ENCODE measurements at places on chromosomes 7 and 10.

DNA sequence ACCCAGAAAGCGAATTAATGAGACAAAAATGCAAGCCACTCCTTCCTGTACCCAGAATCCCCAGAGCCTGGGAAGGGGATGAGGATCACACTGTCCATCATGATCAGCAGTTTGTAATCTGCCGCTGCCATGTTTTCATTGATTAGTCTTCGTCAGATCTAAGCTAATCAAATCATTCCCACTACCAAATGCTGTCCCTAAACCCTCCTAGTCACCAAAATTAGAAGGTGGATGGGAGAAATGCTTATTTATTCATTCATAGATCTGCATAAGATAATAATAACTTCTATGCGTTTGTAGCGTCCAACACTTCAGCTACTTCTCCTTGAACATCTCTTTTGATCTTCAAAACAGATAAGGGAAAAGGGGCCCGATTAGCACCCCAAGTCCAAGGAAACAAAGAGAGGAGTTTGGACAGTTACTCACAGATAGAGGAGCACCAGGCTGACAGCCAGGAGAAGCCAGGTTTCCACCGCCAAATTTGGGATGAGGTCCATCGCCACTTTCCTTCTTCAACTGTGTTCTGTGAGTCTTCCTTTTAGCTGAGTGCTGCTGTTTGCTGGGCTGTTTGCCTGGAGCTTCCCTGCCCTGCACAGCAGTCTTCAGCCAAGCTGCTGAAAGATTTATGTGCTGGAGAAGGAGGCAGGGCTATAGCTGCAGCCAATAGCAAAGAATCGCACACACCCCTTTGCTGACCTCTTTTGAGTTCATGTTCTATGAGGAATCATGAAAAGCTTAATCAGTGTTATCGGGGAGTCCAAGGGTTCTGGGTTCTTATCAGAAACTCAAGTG lies at the start of gene CYP3A5:
TSS of gene CYP3A5 (minus strand) at position 597 of the 792 bp plus-strand sequence. CDS start at position 497, 100 bp downstream.
- DNase-seq: peak; percentile 0

- DNase-seq: no peak
Observed at GRCh38 chr10:68110027-68110426, 739 bp downstream of the MYPN start.

- DNase-seq: no peak
Observed at GRCh38 chr10:42980553-42981357, 96.1 kb upstream of the RET start.

GRCh38 chr7:139304517-139304916 lies 36.6 kb upstream of the FMC1 start:
- no peak for DNase-seq

- no peak for DNase-seq
Observed at GRCh38 chr7:129021656-129022055, 33.3 kb downstream of the TNPO3 start.

DNA sequence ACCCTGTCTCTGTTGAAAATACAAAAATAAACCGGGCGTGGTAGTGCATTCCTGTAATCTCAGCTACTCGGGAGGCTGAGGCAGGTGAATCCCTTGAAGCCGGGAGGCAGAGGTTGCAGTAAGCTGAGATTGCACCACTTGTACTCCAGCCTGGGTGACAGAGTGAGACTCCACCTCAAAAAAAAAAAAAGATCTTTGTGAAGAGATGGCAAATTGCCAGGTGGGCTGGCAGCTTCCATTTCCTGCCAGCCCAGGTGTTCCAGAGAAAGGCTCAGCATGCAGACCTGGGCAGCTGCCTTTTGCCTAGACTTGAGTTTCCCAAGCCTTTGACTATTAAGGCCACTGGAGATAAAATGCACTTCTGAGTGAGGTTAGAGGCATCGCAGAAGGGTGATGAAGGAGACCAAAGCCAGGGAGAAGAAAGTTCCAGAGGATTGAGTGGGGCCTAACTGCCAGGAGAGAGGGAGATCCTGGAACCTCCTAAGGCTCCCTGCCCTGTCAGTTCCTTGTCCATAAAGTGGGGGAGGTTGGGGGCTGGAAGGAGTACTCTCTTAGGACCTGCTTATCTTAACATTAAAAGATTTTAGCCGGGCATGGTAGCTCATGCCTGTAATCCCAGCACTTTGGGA lies 10.0 kb upstream of the DDIT4 start:
- DNase-seq: peak; percentile 43

DNA sequence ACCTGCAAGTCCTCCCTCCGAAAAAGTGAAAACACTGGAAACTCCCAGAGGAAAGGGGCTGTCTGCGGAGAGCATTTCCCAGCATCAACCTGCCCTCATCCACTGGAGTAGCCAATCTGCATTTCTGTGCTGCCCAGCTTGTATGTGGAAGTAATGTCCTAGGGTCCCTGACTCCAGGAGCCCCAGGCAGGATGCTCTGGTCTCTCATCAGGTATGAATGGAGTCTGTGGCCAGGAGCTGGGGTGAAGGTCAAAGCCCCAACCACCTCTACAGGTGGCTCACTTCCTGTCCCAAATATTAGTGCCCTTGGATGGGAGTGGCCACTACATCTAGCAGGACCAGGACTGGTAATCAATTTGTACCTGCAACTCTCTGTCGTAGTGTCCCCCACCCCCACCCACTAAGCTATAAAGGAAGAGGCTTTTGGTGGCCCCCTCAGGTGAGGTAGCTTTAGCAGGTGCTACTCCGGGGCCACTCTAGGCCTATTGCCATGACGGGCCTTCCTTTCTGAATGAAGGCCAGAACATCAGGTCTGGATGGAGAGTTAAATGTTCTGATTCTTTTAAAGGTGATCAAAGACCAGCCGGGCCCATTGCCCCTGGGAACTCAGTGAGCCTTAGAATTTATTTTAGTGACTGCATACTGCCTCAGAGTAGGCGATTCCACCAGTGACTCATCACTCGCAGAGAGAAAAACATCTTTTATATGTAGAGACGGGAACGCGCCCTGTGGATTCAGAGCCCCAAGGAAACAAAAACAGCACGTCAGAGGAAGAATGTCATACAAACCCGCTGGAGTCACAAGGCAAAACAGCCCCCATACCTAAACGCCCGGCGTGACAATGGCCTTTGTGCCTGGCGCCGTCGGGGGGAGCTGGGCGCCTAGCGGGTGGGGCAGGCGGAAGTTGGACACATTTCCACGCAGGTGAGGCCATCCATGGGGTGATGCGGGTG lies 13.0 kb downstream of the EN2 start:
- DNase-seq: no peak

DNA sequence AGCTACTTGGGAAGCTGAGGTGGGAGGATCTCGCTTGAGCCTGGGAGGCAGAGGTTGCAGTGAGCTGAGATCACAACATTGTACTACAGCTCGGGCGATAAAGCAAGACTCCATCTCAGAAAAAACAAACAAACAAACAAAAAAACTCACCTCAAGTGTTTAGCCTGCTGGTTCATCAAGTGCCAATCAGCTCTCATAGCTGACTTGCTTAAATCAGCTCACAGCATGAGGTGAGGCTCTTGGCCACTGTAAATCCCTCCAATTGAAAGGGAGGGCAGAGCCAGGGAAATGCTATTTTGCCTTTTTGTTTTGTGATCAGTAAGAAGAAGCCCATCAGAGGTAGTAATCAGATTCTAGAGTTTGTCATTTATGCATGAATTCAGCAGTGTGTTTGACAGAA lies 112.3 kb downstream of the RAB11FIP2 start:
- DNase-seq: no peak

- no peak for DNase-seq
Observed at GRCh38 chr10:69051710-69052487, 36.0 kb upstream of the SRGN start.

DNA sequence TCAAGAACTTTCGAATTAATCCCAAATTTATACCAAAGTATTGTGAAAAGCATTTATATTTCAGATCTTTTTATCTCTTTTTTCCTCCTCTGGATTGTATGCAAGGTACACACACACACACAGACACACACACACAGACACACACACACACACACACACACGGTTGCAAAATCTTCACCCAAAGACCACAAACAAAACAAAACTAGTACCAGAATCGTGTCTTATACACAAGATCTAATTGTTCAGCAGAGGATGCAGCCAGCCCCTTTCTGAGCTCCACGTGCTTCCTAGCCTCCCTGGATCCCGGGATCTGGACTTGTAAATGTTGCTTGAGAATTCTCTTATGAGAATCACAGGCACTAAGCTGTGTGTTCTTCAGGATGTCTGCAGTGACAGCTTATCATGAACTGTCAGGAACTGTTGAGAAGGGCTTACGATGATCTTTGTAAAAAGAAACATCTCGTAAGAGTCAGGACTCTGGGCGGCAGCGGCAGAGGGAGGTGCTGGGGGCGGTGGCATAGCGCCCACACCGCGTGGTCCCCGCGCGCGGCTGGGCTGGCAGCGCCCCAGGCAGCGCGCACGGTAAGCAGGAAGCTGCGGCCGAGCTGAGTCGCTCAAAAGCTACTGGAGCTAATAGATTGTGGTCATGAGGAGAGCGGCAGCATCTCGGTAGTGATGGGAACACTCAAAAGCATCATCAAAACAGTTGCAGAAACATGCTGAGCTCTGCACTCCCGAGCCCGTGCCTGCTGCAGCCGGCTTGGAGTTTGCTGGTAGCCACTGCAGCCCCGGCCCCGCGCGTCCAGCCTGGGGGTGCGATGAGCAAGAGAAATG lies 277.6 kb downstream of the GATA3 start:
- no peak for DNase-seq

DNA sequence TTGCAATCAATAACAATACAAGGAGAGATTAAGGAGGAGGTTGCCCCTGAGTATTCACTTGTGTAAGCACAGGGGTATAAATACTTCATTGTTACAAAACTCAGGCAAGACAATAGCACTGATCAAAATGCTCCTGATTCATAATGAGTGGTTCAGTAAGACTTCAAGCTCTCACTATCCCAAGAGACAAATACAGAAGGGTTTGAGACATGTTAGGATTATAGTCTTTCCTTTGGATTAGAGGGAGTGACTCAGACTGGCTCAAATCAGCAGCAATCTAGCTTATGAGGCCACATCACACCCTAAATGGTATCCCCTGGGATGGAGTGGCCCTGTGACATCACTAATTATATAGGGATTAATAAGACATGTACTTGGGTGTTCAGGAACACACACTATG lies 167.2 kb upstream of the HGF start:
- DNase-seq: no peak

DNA sequence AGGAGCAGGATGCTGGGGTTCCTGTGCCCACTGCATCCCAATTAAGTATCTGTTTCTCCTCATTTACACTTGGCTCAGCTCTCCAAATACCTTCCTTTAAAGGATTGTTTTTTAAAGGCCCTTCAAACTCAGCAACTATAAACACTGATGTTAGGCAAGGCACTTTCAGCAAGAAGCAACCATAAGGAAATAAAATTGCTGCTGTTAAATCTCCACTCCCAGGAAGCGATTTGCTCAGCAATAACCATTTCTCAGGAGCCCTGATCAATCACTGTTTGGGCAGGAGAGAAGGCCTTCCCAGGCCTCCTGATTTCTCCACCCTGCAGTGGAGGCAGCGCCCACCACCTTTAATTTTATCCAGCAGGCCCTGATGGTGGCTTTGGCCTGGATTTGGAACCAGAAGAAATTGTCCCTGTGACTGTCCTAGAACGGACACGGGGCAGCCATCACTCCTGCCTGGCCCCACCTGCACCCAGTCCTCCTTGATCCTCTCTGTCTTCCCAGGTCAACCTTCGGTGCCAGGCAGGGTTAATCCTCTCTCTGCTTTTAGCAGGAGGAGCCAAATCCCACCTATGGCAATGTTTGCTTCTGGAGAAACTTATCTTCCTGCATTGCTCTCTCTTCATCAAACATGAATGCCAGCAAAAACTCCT lies 199.8 kb downstream of the PLXNA4 start:
- DNase-seq: no peak

- DNase-seq: peak; percentile 41
Observed at GRCh38 chr10:13707156-13707881, 120.6 kb downstream of the PRPF18 start.
